ENCODE measurements at places on chromosomes 16 and 17.

GRCh38 chr17:81345228-81346089 is 49.8 kb upstream of the BAHCC1 start:
- DNase-seq, result no peak

GRCh38 chr16:80656711-80657150 is 115.9 kb downstream of the DYNLRB2 start:
- DNase-seq, result no peak

GRCh38 chr16:11871193-11871592 is 19.9 kb upstream of the RSL1D1 start:
- DNase-seq, result no peak

DNA sequence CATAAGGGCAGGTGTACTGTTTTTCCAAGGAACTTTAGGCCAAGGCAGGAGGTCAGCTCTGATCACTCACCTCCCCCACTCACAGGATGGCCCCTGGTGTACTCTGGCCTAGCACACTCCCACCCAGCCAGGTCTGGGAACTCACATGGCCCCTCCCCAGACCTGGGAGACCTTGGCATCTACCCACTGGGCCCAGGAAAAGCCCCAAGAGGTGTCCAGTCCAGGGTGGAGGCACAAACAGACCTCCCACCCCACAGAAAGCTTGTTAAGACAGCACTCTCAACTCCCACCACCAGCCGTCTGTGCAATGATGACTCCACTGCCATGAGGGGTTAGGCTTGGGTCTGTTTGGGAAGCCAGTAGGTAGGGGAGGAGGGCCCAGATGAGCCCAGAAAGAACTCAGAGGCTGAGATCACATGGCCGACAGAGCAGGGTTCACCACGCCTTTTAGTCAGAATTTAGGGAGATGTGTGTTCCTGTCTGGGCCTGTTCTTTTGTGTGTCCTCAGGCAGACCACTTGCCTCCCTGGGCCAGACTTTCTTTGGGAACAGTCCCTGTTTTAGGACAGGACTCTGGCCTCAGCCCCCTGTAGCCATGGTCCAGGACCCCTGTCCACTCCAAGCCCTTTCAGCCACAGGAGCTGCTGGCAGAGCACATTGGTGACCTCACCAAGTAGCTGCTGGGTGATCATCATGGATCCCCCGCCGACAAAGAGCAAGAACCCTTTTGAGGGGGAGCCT is 12.1 kb upstream of the CBFB start:
- no peak for DNase-seq

- no peak for DNase-seq
Observed at GRCh38 chr17:43832976-43833829, at the start of gene MPP3. MPP3 (minus strand) TSS chr17:43833146; CDS start chr17:43831906, 1,240 bp downstream.

GRCh38 chr16:58187092-58187491 is 10.8 kb downstream of the CSNK2A2 start:
- no peak for DNase-seq

- DNase-seq, result no peak
Observed at GRCh38 chr17:37742762-37743611, 1.9 kb downstream of the HNF1B start.

DNA sequence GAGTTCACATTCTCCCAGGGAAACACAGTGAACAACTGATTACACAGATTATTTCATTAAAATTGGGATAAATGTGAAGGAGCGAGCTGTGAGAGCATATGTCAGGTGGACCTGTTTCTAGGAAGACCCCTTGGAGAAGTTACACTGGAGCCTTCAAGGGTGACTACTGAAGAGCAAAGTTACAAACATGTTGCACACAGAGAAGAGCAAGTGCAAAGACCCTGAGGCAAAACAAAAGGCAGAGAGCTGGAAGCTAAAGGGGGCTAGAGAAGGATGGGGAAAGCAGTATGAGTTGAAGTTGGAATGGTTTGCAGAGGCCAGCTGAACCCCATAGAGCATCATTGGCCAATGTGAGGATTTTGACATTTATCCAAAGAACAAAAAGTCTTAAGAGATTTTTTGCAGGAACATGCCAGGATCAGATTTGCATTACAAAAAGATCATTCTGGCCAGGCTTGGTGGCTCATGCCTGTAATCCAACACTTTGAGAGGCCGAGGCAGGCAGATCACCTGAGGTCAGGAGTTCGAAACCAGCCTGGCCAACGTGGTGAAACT is 14.1 kb downstream of the PDZD9 start:
- DNase-seq, result no peak

- DNase-seq, result peak; percentile 26
Observed at GRCh38 chr17:73189417-73190099, 3.3 kb upstream of the COG1 start.

DNA sequence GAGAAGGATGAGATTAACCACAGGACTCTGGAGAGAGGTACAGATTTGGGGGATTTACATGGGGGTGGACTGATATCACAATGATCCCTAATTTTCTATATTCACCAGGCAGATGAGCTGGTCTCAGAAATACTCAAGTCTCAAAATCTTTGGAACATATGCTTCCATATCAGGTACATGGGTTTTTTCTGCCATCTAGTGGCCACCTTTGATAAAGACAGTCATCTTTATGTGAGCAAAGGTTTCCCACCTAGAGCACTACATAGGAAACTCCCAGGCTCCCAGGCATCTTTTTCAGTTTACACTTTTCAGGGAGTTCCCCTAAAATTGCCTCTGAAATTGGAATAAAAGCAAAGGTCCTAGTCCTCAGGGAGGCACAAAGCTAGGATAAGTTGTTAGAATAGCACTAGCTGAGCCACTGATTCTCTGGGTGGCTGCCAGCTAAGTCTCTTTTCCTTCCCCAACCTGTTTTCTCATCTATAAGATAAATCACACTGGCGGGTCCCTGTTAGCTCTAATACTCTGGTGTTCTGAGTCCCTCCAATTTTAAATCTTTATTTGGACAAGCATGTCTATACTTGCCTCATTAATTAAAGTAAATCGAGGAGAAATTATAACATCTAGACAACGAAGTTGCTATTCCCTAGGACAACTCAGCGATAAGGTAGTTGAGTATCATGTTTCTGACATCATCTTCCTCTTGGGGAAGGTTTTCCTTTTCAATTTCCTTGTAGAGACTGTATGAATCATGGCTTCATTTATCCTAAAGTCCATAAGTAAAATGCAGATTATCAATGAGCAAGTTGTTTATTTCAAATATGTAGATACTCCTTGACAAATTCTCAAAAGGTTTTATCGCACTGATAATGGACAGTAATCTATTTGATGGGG is 19.0 kb upstream of the MON1B start:
- no peak for DNase-seq

GRCh38 chr17:29248845-29249244 is 2.2 kb downstream of the CRYBA1 start:
- no peak for DNase-seq

DNA sequence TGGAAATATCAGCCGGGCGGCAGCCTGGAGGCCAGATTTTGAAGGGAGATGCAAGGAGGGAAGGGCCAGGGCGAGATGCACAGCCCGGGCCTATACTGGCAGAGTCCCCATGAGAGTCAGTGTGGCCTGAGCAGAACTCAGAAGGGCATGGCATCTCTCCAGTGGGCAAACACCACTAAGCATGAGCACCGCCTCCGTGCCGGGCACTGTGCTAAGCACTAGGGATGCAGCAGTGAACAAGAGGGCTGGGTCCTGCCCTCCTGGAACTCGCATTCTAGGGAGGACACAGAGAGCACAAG is 33.5 kb downstream of the TK2 start:
- no peak for DNase-seq

- DNase-seq, result no peak
Observed at GRCh38 chr16:87949071-87949744, 2.0 kb upstream of the BANP start.

DNA sequence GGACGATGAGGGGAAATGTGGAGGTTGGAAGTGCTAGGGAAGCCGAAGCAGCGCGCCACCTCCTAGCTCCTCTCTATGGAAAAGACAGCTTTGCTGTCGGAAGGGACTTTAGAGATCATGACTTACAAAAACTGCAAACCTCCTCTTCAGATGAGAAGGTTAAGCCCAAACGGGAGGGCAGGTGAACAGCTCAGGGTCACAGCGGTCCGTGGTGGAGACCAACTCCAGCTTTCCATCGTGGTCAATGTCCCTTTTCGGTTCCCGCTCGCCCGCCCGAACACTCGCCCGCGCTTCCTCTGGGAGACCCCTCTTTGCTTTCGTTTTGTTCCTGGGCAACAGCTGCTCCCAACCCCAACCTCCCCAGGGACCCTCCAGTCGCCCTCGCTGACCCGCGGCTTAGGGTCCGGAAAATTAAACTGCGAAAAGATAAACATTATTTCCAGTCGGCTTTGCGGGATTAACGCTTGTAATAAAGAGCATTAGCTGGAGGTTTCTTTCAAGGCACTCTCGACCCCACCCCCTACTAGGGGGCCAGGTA is 7.7 kb downstream of the IRX6 start:
- DNase-seq, result no peak

- DNase-seq, result peak; percentile 55
Observed at GRCh38 chr17:76681222-76682137, 29.3 kb downstream of the MXRA7 start.

DNA sequence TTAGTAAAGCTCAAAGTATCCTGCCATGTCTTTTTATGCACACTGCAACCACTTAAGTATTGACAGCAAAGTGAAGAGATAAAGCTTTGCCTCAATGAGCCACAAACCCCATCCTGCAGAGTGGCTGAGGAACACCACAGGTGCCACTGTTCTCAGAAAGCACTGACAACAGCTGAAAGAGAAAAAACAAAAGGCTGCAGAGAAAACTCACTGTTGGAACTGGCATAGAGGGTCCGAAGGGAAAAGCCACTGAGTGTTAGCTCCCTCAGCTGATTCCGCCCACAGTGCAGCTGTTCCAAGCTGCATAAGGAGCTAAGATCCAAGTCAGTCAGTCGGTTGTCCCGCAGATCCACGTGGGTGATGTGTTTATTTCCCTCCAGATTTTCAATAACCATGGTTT is 48.3 kb downstream of the PHLPP2 start:
- DNase-seq, result no peak

- DNase-seq, result no peak
Observed at GRCh38 chr17:60729854-60730253, 52.2 kb downstream of the BCAS3 start.

- no peak for DNase-seq
Observed at GRCh38 chr17:1488826-1489270, 3.6 kb downstream of the MYO1C start.

DNA sequence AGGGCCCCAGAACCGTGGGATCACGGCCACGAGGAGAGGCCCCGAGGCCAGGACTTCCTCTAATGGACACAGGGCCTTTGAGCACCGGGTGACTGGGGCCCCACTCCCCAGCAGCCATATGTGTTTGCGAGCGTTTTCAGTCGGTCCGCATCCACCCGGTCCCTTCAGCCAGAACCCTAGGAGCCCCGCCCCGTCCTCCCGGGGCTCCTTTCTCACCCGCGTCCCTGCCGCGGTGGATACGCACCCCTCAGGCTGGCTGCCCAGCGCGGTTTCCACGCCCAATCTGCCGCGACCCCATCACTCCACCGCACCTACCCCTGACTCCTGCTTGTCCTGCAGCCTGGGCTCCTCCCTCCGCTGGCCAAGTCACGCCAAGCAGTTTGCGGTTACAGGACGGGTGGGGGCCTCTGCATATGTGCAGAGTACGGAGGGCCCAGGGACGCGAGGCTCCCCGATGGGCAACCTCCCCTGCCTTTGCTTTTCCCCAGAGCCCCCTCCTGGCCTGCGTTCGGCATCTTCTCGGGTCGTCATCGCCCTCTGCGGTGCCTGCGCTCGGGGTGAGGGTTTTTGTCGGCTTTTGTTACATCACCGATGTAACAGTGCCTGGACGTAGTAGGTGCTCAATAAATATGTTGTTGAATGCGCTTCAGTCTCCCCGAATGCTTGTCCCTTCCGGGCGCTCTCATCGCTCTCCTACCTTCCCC is 1.0 kb upstream of the TTYH2 start:
- DNase-seq, result no peak

DNA sequence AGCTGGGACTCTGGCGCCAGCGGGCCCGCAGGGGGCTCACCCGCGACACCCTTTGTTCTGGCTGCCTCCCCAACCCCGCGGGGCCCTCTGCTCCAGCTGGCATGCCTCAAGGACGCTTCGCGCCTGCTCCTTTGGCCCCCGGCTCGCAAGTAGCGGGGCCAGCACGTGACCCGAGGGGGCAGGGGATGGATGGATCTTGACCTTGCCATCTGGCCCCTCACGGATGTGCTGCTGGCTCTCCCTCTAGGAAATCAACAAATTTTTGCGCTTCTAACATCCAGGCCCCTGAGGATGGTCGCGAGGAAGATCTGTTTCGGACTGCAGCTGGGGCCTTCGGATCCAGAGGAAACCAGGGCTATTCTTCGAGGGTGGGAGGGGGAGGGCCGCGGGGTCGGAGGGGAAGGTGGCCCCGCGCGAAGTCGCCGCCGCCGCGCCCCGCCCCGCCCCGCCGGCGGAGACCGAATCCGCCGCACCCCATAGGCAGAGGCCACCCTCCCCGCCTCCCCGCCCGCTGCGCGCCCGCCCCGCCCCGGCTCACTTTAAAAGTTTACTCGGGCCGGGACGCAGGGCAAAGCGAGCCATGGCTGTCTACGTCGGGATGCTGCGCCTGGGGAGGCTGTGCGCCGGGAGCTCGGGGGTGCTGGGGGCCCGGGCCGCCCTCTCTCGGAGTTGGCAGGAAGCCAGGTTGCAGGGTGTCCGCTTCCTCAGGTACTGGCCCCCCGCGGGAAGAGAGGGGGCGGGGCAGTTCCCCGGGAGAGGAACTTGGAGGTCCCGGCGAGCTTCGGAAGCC is at the start of gene ACSF2:
ACSF2 (plus strand) TSS at position 537 of the 790 bp plus-strand sequence; CDS start at position 581, 44 bp downstream.
- DNase-seq, result no peak

- no peak for DNase-seq
Observed at GRCh38 chr17:31272803-31273202, 24.2 kb downstream of the OMG start.

GRCh38 chr16:70481929-70482536 is 27.6 kb downstream of the FCSK start:
- no peak for DNase-seq

DNA sequence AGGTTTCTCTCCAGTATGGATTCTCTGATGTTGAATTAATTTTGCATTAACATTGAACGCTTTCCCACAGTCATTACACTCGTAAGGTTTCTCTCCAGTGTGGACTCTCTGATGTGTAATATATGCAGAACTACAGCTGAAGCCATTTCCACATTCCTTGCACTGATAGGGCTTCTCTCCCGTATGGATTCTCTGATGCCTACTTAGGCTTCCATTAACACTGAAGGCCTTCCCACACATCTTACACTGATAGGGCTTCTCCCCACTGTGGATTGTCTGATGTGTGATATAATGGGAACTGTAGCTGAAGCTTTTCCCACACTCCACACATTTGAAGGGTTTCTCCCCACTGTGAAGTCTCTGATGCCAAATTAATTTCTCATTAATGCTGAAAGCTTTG is 7.2 kb upstream of the TLE7 start:
- DNase-seq, result no peak

GRCh38 chr16:23146877-23147601 is 2.2 kb downstream of the USP31 start:
- DNase-seq, result no peak
